NCI-H1105 (cell line): ENCODE measurements at places on chromosomes 16 and 17.

DNA sequence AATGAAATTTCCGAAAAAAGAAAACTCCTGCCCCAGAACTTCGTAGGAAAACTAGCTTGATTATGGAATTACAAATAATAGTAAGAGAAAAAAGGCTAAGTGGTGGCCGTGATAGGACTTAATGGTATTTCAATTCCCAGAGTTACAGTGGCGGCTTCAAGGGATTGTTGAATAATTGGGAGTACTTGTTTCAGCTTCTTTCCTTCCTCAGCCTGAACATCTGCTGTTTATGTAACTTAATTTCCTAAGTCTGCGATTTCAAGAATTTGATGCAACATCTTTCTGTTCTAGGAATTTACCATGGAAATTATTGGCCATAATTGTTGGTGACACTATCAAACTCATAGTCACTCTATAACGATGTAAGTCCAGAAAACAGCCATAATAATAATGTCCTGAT is 684 bp upstream of the APPBP2 start:
- DNase-seq: no peak

GRCh38 chr16:49782405-49782804 is 73.5 kb downstream of the ZNF423 start:
- DNase-seq: no peak

- DNase-seq: no peak
Observed at GRCh38 chr17:30995347-30995746, 24.5 kb downstream of the RNF135 start.

GRCh38 chr16:28986046-28986445 is 1.2 kb downstream of the LAT start:
- DNase-seq: no peak

DNA sequence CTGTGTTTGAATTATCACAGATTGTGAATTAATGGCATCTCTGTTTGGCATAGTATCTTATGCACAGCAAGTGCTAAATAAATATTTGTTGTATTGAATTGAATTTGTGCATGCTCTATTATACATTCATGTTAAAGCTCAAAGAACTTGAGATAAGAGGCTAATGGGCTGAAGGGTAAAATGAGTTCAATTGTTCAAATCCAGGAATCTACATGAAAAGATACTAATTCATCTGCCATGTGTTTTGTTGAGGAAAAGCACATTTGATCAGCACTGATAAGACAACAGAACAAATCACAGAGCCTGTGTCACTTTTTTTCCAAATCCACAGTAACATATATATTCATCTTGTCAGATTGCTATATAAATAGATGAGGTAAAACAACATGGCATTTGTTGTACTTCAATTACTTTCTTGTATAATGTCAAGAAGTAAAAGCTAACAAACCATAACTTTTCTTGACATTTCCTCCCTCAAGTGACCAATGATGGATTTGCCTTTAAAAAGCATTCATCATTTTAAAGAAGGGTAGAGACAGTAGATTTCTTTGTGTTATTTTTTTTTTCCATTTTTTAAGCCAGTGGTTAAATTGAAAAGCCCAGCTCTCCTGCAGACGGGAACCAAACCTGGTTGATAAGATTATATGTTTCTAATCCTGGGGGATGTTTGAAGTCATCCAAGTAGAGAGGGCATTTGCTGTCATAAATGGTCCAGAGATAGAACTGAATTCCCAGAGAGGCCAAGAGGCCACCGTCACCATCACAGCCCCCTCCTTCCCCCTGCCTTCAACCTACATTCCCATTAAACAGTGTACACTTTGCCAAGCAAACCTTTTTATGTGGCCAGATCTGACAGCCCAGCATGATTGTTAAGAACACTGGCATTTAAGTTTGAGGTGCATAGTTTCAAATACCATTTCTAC is 123.0 kb downstream of the CHD9NB start:
- DNase-seq: no peak

- no peak for DNase-seq
Observed at GRCh38 chr16:35748621-35749252, 2289.3 kb downstream of the TP53TG3F start.

DNA sequence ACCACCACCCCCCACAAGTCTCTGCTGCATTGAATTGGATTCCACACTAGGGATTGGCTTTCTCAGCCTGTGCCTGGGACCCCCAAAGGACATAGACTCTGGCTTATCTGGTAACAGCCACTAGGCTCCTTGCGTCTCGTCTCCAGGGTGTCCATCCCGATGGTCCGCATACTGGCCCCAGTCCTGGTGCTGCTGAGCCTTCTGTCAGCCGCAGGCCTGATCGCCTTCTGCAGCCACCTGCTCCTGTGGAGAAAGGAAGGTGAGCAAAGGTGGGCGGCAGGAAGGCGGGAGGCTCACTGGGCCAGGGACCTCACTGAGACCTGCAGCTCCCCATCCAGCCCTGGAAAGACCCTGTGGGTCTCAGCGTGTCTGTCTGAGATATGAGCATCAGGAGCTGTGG is 8.1 kb downstream of the CD300LG start:
- no peak for DNase-seq

- no peak for DNase-seq
Observed at GRCh38 chr16:14334366-14335080, 263.4 kb downstream of the MRTFB start.

DNA sequence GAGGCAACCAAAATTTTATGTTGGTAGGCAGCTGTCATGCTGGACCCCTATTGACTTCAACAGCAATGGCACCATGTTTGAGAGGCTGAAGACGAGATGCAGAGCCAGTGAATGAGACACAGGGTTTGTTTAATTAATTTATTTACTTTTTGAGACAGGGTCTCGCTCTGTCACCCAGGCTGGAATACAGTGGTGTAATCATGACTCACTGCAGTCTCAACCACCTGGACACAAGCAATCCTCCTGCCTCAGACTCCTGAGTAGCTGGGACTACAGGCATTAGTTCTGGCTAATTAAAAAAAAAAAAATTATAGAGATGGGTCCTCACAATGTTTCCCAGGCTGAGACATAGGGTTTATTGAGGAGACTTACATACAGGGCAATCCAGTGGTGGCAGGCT is 36.2 kb upstream of the PPM1D start:
- no peak for DNase-seq

- no peak for DNase-seq
Observed at GRCh38 chr16:9437115-9437514, 345.7 kb downstream of the HAPSTR1 start.

GRCh38 chr16:17413508-17413907 is 57.3 kb downstream of the XYLT1 start:
- no peak for DNase-seq

- no peak for DNase-seq
Observed at GRCh38 chr16:58002416-58002800, 1.2 kb downstream of the USB1 start.

DNA sequence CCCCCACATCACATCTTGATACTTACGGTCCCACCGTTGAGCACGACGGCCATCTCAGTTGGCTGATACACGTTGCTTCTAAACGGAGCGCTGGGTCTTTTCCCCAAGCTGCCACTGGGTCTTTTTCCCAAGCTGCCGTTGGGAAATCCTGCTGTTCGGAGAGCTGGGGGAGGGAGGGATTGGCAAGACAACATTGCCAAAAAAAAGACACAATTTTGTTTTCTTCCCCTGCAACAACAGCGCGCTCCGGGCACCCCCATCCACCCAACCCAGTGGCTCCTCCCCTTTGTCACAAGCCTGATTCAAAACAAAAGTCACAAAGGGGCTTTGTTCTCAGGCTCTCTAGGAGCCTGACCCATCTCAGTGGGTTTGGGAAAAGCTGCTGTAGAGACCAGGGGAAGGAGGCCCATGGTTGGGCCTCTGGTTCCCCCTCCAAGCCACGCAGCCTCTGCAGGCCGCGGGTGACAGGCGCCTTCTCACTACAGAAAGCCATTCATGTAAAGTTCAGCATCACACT is 22.8 kb downstream of the GPRC5B start:
- no peak for DNase-seq

DNA sequence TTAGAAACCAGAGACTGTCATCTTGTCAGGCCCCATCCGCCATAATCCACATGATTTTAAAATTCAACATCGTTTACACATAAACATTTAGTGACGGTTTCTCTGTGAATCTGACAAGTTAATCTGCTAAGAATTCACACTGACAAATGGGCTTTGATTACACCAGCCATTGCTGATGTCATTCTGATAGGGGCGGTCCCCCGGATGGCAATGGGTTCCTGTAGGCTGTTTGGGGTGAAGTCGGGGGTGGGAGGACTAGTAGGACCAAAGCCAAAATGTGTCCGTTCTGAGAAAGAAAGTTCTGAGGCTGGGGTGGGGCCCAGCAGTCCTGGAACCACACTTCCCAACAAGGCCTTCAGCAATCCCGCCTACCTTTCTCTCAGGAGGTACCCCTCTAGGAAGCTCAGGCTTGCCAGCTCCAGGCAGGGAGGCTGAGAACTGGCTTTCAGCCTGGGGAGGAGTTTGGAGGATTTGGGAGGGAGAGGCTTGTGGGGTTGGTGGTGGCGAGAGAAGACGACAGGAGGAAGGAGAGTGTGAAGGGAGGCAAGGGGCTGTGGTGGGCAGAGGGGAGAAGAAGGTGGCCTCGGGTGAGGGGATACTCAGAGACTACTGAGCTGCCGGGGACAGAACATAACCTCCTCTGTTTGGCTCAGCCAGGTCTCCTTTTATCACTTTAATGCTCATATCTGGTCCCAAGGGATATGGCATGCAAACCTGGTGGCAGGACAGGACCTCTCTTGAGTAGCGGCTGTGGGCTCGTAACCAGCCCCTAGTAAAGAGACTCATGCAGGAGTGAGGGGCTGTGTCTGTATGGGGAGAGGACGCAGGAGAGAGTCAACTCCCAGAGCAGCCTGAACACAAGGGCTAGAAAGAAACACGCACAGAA is 8.6 kb downstream of the HIC1 start:
- DNase-seq: no peak

DNA sequence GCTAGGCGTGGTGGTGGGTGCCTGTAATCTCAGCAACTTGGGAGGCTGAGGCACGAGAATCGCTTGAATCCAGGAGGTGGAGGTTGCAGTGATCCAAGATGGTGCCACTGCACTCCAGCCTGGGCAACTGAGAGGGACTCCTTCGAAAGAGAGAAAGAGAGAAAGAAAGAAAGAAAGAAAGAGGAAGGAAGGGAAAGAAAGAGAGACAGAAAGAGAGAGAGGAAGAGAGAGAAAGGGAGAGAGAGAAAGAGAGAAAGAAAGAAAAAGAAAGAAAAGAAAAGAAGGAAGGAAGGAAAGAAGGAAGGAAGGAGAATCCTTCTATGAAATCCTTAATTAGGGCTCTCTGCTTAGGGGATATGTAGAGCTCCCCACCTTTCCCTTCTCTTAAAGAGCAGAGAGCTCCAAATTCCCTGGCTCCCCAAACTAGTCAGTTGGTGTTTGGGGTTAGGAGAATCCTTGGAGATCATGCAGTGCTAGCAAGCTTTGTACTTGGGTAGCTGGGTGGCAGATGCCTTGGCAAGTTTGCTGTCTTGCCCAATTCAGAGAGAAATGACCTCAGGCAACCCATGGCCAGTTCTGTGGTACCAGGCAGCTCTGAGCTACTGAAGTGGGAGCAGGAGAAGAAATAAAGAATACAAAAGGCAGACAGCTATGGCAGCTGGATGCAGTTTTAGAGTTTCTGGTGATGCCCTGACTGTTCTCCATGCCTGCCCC is 8.9 kb upstream of the HOXB13 start:
- DNase-seq: no peak
